ENCODE measurements at places on chromosomes 6 and 20.

- DNase-seq = no peak
These were observed 128.6 kb upstream of the SLC22A23 start for GRCh38 chr6:3585320-3585935.

- no peak for DNase-seq
These were observed 597.1 kb downstream of the KIF16B start for GRCh38 chr20:15976047-15976736.

- peak; percentile 21 for DNase-seq
These were observed at the start of gene PXDC1 for GRCh38 chr6:3751077-3751729. TSS of gene PXDC1 (minus strand) at chr6:3751713. CDS start at chr6:3751531, 182 bp downstream.

DNA sequence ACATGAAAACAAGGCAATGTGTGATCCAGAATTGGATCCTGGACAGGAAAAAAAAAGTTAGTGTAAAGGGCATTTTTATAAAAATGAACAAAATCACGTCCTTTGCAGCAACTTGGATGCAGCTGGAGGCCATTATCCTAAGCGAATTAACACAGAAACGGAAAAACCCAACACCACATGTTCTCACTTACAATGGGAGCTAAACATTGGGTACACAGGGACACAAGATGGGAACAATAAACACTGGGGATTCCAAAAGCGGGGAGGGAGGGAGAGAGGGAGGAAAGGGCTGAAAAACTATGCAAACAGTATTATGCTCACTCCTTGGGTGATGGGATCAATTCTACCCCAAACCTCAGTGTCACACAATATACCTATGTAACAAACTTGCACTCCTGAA is 91.4 kb upstream of the BTBD3 start:
- DNase-seq = no peak

DNA sequence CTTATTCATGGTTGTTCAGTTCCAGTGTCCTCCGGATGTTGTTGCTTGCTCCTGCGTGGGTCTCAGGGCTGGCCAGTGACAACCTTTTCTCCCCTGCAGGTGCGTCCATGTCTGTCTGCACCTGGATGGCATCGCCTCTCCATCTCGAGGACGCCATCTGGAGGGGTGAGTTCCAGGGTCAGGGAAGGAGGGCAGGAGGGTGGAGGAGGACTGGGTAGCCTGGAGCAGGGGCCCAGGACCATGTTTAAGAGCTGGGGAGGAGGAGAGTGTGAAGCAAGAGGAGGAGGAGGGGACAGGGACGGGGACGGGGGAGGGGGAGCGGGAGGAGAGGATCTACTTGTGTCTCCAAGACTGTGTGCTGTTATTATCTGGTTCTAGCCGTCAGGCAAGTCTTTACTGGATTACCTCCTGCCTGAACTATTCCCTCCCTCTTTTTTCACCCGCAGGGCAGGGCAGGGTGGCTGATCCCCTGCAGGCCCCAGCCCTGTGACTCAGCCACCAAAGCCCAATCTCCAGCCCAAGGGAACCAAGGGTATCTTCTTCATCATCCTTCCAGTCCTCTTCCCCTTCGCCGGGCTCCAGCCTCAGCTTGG is 32.2 kb upstream of the TULP1 start:
- DNase-seq = no peak

GRCh38 chr20:42894483-42894882 is 295.2 kb downstream of the PTPRT start:
- DNase-seq = peak; percentile 17

- no peak for DNase-seq
These were observed 58.8 kb upstream of the LTV1 start for GRCh38 chr6:143784316-143784715.

DNA sequence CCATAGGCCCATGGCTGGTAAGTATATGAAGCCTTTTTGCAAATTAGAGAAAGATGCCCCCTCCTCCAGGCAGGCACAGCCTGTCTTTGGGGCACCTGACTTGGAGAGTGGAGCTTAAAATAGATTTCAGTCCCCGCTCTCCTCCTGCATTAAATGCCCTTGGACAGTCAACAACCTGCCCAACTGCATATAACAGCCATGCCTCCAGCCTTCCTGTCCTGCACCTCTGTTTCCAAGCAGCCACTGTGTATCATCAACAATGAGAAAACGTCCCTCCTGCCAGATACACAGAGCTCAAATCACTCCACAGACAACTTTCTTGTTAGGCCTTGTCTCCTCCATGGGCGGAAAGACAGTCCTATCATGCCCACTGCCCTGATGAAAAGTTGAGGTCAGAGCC is 3.4 kb downstream of the CDH22 start:
- DNase-seq = no peak

DNA sequence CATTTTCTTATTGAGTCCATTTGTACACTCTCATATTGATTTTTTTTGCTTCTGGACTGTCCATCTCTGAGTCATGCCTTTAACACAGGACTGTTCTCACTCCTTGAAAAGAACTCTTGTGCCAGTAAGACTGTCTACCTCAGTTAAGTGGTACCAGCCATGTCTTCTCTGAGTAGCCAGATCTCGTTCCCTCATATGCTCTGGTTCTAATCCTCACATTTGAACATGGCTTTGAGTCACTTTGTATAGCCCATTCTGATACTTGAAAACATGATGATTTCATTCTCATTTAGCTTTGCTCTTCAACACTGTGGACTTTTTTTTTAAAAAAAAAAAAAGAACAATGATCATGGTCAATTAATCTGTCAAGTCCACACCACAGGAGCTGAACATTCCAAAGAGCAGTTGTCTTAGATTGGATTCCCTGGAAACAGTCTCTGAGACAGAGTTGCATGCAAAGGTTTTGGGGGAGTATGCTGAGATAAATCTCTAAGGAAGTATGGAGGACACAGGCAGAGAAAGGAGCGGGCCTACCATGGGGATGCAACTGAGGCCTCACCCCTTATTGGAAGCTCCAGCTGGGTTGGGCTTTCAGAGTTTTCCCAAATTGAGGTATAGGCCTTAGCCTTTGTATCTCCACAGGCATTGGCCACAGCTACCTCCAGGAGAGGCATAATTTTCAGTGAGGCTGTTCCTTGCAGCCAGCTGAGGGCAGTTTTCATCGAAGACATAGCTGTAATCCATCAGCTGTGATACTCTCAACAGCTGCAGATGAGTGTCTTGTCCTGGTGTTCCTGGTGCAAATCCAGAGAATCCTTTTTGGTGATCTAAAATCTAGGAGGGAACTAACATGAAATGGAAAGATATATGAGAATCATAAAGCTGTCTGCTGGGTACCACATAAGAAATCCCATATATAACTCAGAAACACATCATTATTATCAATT is 6.0 kb upstream of the PTCHD4 start:
- DNase-seq = no peak

GRCh38 chr6:126770176-126770575 is 348.3 kb upstream of the RSPO3 start:
- DNase-seq = no peak

GRCh38 chr6:149354009-149354408 is 36.5 kb downstream of the TAB2 start:
- DNase-seq = no peak

- no peak for DNase-seq
These were observed 1.9 kb upstream of the PAQR8 start for GRCh38 chr6:52360028-52360427.

DNA sequence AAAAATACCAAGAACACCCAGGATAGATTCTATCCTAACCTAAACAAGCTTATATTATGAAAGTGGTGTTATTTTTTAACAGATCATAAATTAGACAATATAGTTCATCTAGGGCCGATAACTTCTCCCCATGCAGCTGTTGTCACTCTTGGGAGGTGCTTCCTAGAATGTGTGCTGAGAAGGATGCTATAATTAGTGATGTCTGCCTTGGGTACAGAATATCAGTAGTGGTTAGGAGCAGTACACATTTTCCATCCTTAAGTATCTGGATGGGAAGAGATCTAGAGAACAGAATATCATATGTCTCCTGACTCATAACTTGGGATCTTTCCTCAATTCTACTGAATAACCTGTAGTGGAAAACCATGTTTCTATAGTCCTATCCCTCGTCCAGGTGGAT is 214.5 kb downstream of the BCKDHB start:
- DNase-seq = no peak

DNA sequence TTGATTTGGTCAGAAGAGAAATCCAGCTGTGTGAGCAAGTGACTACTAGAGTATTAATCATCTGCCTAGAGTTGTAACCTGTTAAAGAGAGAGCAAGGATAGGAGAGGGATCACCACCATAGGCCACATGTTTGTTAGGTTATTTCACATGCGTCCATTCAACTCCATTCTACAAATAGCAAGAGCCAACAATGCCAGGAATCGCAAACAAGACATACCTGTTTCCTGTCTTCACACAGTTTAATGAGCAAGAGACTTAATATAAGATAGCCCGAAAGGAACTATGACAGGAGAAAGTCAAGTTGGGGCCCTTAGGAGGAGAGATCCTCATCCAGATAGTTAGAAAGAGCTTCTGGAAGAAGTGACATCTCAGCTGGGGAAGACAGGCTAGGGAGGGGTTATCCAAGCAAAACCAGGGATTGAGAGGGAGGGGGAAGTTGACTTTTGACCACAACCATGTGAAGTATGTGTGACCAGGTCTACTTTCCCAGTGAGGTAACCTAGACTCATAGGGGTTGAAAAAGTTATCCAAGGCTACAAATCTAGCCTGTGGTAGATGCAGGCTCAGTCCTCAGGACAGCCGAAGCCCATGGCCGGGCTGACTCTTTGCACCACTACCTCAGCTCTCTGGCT is 147.4 kb downstream of the ALDH8A1 start:
- peak; percentile 82 for DNase-seq

GRCh38 chr20:20369250-20370093 is 1.6 kb downstream of the INSM1 start:
- DNase-seq = no peak

DNA sequence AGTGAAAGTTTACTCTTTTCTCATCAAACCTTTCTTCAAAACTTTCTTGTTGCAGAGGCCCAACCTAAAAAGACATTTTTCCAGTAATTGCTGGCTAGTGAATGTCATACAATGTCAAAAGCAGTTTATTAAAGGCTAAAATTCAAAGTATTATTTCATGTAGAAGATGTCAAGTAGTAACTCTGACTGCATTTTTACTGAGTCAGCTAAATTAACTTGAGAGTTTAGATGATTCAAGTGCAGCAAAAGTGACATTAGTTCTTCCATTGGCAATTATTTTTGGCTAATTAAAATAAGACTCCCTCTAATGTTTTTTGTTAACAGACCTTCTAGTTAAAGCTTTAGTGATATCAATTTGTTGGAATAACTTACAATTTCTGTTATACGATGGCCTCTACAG is 1438.5 kb downstream of the GRIK2 start:
- DNase-seq = no peak

GRCh38 chr6:136403110-136403980 is 113.7 kb upstream of the BCLAF1 start:
- peak; percentile 58 for DNase-seq
